Right lobe of liver (tissue), 6 donors: ENCODE measurements at places on chromosomes 7 and 10. TPM values are rescaled to one million over a fixed set of nuclear protein-coding genes. Genes with fewer than 3 reads are reported as not detected.

DNA sequence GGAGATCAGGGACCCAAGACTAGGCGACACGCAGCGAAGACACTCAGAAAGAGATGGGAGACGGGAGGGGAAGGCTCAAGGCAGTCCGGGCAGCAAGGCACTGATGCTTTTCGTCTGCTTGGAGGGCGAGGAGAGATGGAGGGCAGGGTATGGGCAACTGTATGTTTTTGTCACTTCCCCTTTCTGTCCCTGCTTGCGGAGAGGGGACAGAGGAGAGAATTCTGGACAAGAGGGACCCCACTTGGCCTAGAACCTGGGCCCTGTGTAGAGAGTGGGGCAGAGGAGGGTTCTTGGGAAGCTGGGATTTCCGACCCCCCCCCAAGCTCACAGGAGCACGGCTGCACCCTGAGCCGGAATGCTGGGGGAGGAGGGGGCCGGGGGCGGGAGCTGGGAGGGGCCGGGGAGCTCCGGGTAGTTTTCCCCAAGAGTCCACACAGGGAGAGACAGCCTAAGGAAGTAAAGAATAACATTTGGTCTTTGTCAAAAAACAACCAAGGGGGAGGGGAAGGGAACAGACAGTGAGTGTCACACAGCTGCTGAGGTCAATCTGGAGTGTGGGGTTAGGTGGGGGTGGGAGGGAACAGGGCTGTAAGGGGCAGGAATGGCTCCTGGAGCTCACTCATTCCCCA is 1.8 kb downstream of the LRCH4 start:
- peak overlapping the region; percentile 99 for H3K4me3 ChIP-seq
- no peaks in the 10 kb centered on the region for H3K36me3 ChIP-seq
- H3K27me3 ChIP-seq, result no peaks in the 10 kb centered on the region

- no peak overlapping the region for H3K4me3 ChIP-seq
- H3K27me3 ChIP-seq, result no peaks in the 10 kb centered on the region
- DNase-seq, result no peak
Measured at GRCh38 chr7:19560111-19560883, 148.5 kb downstream of the POLR1F start.

DNA sequence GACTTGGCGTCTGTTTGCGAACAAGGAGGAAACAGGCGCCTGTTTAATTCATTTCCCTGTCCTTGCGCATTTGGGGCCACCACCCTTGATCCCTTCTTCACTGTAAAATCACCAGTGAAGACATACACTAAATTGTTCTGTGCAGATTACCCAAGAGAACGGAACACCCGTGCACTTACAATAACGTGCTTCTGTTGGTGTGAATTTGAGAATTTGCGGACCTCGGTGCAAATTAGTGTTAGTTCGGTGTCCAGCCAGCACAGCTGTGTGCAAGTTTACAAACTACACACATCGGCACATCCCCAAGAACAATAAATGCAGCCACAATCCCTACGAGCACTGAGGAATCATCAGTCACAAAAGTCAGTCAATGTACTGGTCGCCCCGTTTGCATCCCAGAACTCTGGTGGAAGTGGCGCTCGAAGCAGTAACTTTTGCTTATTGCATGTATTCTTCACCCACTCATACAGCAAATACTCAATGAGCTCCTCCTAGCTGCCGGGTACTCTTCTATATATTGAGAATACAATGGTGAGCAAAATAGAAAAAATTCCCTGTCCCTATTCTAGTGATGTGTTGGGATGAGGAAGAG is 786 bp upstream of the CNOT4 start:
- no peak for DNase-seq
- H3K36me3 ChIP-seq, result no peaks in the 10 kb centered on the region
- peak overlapping the region; percentile 83 for H3K27ac ChIP-seq
- no peaks in the 10 kb centered on the region for H3K4me1 ChIP-seq

DNA sequence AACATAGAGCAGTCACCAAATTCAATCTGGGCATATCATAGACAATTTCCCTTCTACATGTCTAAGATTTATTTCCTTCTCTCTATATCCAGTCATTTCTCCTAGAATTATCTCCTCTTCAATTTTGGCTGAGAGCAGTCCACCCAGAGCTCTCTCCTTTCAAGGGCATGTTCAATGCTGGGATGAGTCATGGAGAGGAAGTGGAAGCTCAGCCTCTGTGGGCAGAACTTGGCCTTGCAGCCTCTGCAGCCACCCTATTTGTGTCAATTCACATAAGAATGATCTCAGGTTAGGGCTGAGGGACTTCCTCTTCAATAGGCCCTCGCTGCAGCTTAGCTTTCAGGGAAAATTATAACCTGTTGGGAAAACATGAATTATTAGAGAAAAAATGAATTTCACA is 560.8 kb downstream of the POM121L12 start:
- DNase-seq, result no peak
- H3K36me3 ChIP-seq, result no peaks in the 10 kb centered on the region
- no peak overlapping the region for H3K27ac ChIP-seq
- no peaks in the 10 kb centered on the region for H3K27me3 ChIP-seq
- no peaks in the 10 kb centered on the region for H3K4me1 ChIP-seq
- no peak overlapping the region for H3K4me3 ChIP-seq

- H3K27ac ChIP-seq, result no peak overlapping the region
- H3K27me3 ChIP-seq, result no peaks in the 10 kb centered on the region
- H3K36me3 ChIP-seq, result no peaks in the 10 kb centered on the region
- DNase-seq, result no peak
- H3K4me1 ChIP-seq, result no peaks in the 10 kb centered on the region
- no peak overlapping the region for H3K4me3 ChIP-seq
Measured at GRCh38 chr10:101079874-101080273, 18.1 kb downstream of the KAZALD1 start.

DNA sequence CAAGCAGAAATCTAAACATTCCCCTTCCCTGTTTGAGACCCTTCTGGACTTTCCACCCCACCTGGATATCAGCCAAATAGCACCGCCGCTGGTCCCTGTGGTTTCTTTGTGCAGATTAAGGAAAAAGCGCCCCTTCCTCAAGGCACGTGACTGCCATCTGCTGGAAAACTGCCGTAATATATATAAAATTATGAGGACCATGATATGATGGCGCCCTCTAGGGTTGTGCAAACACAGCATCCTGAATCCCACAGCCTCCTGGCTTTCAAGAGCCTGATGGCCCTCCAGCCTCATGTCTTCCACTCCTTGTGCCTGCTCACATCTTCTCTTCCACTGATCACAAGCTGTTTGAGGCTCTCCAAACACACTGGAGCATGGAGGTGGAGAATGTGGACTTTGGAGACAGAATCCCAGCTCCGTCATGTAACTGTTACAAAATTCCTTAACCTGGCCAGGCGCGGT is 121.3 kb downstream of the MYL10 start:
- DNase-seq, result no peak
- no peaks in the 10 kb centered on the region for H3K4me1 ChIP-seq
- H3K4me3 ChIP-seq, result no peak overlapping the region
- no peaks in the 10 kb centered on the region for H3K36me3 ChIP-seq

DNA sequence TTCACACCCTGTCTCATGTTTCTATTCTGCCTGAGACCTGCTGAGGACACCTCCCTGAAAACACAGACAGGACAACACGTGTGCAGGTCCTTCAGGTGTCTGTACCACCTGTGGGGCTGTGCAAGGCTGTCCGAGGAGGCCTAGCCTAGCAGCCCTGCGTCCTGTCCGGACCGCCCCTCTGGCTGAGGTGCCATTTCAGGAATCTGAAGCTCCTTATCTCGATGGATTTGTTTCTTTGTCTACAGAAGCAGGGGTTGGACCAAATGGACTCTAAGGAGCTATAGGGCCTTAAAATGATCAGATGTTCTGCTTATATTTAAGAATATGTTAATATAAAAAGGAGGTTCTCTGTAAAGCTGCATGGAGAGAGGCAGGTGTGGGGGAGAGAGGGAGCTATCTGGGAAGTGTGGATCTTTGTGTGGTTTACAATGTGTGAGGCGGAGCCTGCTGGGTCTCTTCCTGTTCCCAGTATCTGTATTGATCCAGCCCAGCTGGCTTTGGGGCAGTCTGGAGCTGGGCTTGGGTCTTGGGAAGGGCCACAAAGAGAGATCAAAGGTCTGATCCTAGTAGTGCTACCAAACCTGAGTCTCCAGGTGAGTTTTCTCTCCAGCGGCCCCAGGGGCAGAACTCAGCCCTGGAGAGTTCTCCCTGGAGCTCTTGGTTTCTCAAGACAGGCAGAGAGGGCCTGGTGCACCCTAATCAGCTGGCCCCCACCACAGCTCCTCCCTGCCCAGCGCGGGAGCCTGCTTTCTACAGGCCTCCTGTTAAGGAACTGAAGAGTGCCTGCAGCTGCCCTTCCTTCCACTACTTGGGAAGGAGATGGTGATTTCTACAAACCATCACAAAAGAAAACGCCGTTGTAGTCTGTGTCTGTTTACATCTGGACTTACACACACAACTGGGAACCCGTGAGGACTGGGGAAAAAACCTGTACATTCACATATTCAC is 3.4 kb upstream of the MNX1 start:
- H3K36me3 ChIP-seq, result no peaks in the 10 kb centered on the region
- no peak for DNase-seq
- peaks cover 12% of the 10 kb centered on the region for H3K4me1 ChIP-seq
- H3K4me3 ChIP-seq, result no peak overlapping the region
- no peak overlapping the region for H3K27ac ChIP-seq

DNA sequence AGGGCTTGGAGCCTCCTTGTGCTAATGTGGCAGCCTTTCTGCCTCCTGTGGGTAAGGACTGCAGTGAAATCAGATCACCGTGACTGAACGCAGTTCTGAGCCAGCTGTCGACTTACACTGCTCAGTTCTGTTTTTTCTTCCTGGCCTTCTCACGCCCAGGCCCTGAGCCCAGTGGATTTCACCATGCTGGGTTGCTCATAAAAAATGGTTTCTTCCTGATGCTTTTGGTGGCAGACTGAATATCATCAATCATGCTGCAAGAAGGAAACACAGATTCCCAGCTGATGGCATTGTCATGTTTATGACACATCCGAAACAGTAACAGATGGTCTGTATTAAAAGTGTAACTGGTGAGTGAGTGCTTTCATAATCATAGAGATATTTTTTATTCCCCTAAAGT is 389.6 kb downstream of the GALNT17 start:
- no peak overlapping the region for H3K4me3 ChIP-seq
- no peak overlapping the region for H3K27ac ChIP-seq

DNA sequence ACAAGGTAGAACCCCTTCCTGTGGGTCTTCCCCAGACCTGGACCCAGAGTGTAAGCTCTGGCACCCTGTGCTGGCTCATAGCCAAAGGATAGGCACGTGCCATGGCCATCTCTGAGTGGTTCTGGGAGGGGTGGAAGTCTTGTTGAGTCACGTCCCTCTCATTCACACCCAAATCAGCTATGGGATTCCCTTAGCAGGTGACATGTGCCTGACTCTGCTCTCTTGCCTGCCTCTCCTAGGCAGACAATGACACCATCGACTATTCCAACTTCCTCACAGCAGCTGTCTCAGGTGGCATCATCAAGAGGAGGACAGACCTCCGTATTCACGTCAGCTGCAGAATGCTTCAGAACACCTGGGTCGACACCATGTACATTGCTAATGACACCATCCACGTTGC is 59.8 kb downstream of the C10orf120 start:
- no peak overlapping the region for H3K27ac ChIP-seq
- no peaks in the 10 kb centered on the region for H3K36me3 ChIP-seq
- H3K4me3 ChIP-seq, result no peak overlapping the region
- no peaks in the 10 kb centered on the region for H3K27me3 ChIP-seq

DNA sequence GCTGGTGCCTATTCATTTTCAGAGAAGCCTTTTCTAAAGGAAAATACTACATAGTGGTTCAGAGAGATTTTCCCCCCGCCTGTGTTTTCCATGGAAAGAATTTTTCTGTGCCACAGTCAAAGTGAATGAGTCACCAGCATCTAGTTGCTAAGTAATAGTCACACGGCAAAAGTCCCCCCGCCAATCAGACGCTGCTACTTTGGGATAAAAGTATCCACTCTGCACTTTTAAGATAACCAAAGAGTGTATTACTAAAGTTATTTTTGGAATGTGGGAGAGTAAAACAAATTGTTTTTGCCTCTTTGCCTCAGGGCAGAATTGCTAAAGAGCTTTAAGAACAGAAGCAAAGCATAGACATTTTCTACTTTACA is 23.5 kb downstream of the ABLIM1 start:
- H3K4me3 ChIP-seq, result no peak overlapping the region
- H3K4me1 ChIP-seq, result peaks cover 32% of the 10 kb centered on the region
- DNase-seq, result no peak
- H3K27ac ChIP-seq, result peak overlapping the region; percentile 22
- no peaks in the 10 kb centered on the region for H3K27me3 ChIP-seq

DNA sequence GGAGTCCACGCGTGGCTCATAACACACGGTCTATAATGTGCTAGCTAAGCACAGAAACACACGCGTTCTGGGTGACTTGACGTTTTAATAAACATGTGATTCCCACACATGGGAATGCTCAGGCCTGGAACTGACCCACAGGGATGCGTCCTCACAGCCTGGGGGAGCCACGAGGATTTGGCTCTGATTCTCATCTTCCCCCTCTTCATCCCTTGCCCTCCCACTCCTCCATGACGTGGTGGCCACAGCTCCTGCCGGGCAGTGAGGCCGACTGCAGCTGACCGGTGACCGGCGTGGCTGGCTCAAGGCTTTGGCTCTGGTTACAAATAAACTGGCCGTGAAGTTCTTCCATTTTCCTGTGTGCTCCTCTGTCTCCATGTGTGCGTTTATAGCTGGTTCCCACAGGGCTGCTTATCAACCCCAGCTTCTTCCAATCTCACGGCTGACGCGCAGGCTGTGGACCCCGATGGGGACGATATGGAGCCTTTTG is 40.9 kb upstream of the KLF6 start:
- H3K36me3 ChIP-seq, result no peaks in the 10 kb centered on the region
- no peaks in the 10 kb centered on the region for H3K4me1 ChIP-seq
- DNase-seq, result no peak
- no peak overlapping the region for H3K27ac ChIP-seq
- no peak overlapping the region for H3K4me3 ChIP-seq
- no peaks in the 10 kb centered on the region for H3K27me3 ChIP-seq

DNA sequence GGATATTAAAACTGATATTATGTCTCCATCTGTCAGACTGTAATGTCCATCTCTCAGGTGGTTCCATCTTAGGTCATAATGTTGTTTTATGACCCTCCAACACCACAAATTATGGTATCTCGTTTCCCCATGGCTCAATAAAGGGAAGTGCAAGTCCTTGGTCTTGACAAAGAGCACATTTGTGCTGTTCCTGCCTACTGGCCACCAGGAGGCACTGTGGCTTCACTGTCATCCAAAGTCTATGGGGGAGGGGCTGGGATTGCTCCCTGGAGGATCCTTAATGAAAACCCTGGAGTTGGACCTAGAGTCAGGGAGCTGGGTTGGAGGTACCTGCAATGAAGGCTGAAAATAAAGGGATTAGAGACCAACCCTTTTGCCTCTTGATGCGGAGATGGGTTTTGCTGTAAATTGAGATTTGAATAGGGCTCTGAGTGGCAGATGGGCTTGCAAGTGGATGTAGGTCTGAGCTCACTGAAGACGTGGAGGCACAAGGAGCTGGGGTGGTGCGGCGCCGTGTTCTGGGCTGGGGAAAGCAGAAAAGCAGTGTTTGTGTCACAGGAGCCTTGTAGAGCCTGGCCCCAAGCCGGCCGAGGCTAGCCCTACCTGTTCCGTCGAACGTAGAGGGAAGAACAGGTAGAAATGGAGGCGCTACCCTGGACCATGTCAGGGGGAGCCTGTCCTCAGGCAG is 180.5 kb upstream of the PRSS58 start:
- DNase-seq, result no peak
- H3K4me1 ChIP-seq, result no peaks in the 10 kb centered on the region
- H3K27me3 ChIP-seq, result no peaks in the 10 kb centered on the region
- H3K4me3 ChIP-seq, result no peak overlapping the region
- H3K27ac ChIP-seq, result no peak overlapping the region
- H3K36me3 ChIP-seq, result no peaks in the 10 kb centered on the region

Gene GSAP
- total RNA-seq, result 34.6 TPM

Gene MET
- total RNA-seq, result 44.1 TPM

Gene ZNF804B
- not detected for total RNA-seq

Gene DOCK4
- 16.5 TPM for total RNA-seq

Gene LRRC17
- total RNA-seq, result 1.7 TPM

Gene NKX2-3
- not detected for total RNA-seq

Gene EN2
- not detected for total RNA-seq

Gene FBXO24
- 0.54 TPM for total RNA-seq

Gene STAM
- total RNA-seq, result 8.1 TPM
